ENCODE measurements at places on chromosomes 12 and 14. TPM values are rescaled to one million over a fixed set of nuclear protein-coding genes. Genes with fewer than 3 reads are reported as not detected.
A peak's percentile ranks its signal among the peaks of the same experiment; 100 is the strongest.

Gene CKB
- total RNA-seq, result 129 TPM

DNA sequence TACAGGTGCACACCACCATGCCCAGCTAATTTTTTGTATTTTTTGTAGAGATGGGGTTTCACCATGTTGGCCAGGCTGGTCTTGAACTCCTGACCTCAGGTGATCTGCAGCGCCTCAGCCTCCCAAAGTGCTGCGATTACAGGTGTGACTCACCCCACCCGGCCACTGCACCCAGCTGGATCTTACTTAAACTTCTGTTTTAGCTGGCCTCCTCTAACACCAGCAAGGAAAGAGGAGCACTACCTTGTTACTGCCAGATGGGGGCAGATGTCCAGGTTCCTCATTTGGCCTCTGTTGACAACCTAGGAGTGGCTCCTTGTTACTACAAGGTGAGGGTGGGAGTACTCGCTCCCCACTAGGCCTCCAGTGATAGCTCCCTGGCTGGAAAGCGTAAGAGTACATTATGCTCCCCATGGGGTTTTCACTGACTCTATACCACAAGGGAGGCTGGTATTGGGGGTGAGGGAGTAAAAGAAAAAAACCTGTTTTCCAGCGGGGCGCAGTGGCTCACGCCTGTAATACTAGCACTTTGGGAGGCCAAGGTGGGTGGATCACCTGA is 13.2 kb upstream of the ARF6 start:
- DNase-seq, result peak; percentile 49

Gene SYNJ2BP
- 30.3 TPM for total RNA-seq

GRCh38 chr12:43736927-43737440 is 21.6 kb downstream of the PUS7L start:
- no peak for DNase-seq

Gene SYNE3
- 11.1 TPM for total RNA-seq

Gene GLIPR1L1
- not detected for total RNA-seq

- DNase-seq, result no peak
Observed at GRCh38 chr12:54074308-54074707, 20.7 kb downstream of the HOXC4 start.

GRCh38 chr12:123765504-123766035 is 3.5 kb downstream of the DNAH10 start:
- DNase-seq, result no peak

DNA sequence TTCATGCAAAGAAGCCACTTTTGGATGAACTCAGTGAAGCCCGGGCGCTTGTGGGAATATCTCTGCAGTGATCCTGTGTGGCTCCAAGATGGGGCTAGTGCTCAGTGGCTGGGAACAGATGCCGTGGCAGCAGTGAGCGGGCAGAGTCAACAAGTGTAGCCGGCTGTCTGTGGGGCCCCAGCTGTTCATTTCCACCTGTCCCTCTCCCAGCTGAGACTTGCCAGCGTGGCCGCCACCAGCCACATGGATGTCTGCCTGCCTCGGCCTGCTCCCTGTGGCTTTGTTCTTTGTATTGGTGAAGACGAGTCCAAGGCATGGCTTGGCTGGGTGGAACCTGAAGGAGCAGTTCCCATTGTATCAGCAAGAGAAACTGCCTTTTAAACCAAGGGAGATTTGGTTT is 77.3 kb downstream of the NOS1 start:
- DNase-seq, result peak; percentile 73

GRCh38 chr12:125890971-125891370 is 825.7 kb downstream of the AACS start:
- peak; percentile 48 for DNase-seq

Gene ATF7IP
- 84.8 TPM for total RNA-seq

DNA sequence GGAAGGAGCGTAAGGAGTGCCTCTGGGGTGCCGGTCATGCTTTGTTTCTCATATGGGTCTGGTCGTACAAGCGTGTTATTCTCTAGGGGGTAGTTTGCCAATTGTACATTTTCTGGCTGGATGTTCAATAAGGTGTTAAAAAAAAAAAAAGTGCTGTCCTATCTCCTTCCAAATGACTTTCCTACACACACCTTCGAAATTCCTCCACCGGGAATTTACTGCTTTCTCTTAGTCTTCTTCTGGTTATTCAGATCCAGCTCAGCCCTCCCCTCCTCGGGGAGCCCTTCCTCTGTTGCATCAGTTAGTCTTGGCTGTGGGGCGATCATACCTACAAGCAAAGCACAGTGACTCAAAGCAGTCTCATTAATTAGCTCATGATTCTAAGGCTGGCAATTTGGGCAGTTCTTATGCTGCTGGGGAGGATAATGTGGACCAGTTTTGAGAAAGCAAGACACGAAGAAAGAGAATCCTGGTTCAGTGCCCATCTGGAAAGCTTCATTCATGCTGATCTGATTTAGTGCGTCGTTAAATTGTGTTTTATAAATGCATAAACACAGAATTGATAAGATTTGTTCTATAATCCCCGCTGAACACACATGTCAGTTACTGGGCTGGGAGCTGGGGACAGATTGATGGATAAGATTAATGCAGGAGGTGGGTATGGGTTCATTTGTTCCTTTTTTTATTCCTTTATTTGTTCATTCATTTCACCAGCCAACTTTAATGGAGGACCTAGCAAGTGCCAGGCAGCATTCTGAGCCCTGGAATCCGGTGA is 9.2 kb upstream of the CLMN start:
- DNase-seq, result no peak

Gene KCNK13
- total RNA-seq, result 2.8 TPM

Gene KRT3
- not detected for total RNA-seq

Gene EPS8
- total RNA-seq, result 58.2 TPM

Gene PTGER2
- total RNA-seq, result 19.2 TPM

GRCh38 chr14:67313153-67313552 is 46.5 kb downstream of the ATP6V1D start:
- no peak for DNase-seq

Gene NFATC4
- 39.4 TPM for total RNA-seq

GRCh38 chr12:102965281-102966155 is 8.0 kb downstream of the ASCL1 start:
- DNase-seq, result no peak

DNA sequence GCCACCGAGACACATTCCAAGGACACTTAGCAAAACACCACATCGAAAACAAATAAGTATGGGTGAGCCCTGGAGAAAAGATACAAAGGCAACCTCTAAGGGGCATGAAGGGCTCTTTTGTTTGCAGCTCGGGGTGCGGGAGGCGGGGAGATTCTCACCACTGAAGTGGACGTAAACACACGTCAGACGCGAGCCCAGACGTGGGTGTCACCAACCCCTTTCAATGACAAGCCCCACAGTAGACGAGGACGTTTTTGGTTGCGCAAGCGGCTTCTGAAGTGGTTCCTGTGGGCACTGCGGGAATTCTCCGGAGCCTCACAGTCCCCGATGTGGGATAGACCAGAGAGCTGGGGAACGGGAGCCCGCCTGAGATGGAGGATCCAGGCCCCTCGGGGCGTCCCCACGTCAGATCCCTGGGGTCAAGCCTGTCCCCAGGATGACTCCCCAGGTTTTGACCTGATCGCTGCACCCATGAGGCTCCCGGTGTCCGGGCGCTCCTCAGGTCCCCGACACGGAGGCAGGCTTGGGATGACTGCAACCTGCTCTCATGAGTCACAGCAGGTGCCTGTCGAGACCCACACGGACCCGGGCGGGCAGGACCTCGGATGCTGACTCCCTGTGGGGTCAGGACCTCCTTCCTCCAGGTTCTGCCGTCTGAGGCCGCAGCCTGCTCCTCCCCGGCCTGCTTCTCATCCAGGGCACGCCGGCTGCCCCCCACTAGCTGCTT is 20.3 kb upstream of the ADGRD1 start:
- DNase-seq, result peak; percentile 89

GRCh38 chr12:45220969-45221368 is 5.1 kb downstream of the ANO6 start:
- DNase-seq, result no peak

DNA sequence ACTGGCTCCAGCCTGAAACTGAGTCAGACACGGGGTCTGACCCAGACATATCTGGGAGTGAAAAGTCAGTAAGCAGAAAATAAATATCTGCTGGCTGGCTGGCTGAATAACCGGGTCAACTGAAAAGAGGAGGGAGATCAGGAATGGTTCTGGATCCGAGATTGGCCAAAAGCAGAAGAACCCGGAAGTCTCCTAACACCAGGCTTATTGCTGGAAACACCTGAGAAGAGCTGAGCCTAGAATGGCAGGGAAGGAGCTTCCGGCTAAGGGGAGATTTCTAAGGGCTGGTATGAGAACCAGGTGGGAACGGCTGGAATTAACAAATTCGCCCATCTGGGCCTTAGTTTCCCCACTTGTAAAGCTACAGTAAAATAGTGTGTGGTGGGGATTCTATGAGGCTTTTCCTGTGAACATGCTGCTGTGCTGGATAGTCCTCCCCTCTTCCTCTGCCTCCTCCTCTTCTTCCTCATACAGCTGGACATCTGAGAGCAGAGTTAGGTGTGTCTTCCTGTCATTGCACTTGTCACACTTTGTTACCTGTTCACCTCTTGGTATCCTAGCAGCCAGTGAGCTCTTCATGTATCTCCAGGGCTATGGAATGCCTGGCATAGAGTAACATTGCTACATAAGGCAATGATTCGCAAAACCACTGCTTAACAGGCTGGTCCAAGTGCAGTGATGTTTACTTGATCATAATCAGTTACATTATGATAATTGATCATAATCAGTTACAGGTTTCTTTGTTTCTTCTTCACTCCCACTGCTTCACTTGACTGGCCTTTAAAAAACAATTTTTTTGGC is 2.0 kb upstream of the SHMT2 start:
- no peak for DNase-seq

DNA sequence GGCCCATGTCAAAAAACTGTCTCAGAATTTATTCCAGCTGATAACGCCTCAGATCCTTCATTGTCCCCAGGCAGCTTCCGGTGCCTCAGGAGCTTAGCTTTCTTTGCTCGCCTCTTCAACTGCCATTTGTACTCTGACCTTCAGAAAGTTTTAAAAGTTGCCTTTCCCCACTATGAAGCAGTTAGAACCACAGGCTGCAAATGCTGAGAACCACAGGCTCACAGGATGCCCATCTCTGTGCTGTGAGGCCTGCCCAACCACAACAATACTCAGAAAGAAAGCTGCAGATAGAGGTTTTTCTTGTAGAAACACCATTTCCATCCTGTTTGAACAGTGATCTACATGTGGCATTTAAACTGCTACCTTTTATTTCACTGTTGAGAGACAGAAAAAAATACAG is 131.1 kb downstream of the PRKCH start:
- DNase-seq, result no peak

DNA sequence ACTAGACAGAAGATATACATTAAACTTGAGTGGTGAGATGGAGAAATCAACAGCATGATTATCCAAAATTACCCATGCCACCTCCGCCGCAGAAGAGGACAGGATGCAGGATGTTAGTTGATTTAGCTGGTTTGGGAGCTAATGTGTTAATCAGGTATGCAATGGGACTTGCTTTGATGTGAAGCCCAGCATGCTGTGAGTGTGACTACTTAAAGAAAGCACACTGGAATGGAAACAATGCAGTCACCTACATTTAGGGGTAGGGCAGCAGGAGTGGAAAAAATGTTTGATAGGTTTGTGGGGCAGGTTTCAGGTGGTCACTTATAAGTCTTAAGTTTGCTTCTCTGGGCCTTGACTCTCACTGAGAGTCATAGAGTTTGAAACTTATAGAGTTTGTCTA is 170.0 kb upstream of the DAAM1 start:
- DNase-seq, result no peak

Gene P2RX2
- total RNA-seq, result not detected

Gene KSR2
- total RNA-seq, result 1.0 TPM

GRCh38 chr12:69901221-69901905 is 76.3 kb downstream of the MYRFL start:
- no peak for DNase-seq

Gene CD27
- 1.4 TPM for total RNA-seq

DNA sequence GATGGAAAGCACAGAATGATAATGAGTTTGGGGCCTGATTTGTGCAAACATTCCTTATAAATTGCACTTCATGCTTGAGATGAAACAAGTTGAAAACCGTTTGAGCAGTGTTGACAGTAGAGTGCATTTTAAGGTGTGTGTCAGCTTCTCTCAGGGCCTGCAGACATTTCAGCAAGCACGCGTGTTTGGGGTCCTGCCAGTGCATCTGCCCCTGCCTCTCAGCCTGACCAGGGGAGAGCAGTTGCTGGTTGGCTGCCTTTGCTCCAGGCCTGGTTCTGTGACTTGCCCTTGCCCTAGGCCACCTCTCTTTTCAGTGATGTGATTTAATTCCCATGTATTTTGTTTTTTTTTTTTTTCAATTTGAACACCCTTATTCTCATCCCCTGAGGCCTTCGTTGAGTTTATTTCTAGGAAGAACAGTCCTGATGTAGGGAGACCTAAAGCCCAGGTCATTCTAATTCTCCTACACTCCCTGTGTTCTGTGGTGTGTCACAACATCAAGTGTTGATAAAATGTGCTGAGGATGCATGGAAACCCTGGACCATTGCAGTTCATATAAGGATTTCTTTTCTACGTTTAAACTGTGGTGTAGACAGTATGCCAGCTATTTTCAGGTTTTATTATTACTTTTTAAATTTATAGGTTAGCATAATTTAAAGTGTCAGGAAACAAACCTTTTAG is 40.1 kb upstream of the AMN start:
- no peak for DNase-seq

GRCh38 chr12:102728506-102729242 is 188.4 kb downstream of the PAH start:
- DNase-seq, result no peak

Gene LRRIQ1
- 4.6 TPM for total RNA-seq

Gene VRTN
- not detected for total RNA-seq

GRCh38 chr14:97592341-97592980 is 795.3 kb downstream of the VRK1 start:
- DNase-seq, result no peak

Gene OTOGL
- total RNA-seq, result 0.08 TPM

GRCh38 chr14:76754586-76754985 is 6.7 kb upstream of the VASH1 start:
- no peak for DNase-seq

DNA sequence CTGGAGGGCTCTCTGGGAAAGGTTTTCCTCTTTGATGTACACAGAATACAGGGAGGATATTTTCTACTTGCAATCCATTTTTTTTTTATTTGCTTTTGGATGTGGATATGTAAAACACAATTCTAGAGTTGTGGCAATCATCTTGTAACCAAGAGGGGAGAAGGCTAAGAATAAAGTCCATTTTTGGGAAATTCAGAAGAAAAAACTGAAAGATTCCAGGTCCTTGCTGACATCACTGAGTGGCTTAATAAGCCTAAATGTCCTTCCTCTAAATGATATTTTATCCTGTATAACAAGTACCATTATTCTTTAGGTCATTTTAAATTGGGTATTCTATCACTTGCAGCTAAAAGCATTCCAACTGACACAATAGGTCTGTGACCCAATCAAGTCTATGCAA is 64.0 kb downstream of the PPP1R12A start:
- DNase-seq, result no peak

GRCh38 chr12:47799357-47799955 is 20.2 kb downstream of the HDAC7 start:
- no peak for DNase-seq
